Stimulated activated CD8-positive, alpha-beta memory T cell treated with anti-CD3 and anti-CD28 coated beads, Interleukin-2, amount 100 ng/mL, for 1 hour (primary cell): ENCODE measurements at places on chromosomes 16 and 17.

DNA sequence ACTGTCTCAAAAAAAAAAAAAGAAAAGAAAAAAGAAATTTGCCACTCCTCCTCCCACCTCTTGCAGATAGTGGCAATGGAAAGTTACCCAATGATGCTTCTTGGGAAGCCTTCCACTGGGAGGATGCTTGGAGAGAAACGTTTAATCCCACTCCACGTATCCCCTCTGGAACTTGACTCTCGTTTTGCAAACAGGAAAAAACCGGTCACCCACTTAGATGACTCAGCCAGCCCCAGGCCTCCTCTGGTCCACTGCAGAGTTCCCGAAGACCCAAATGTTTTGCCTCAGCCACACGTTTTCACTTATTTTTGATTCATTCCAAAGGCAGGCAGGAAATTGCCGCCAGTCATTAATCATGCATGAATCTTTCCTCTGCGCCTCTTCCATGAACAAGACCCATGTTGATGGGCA lies 9.3 kb upstream of the TNFRSF17 start:
- DNase-seq: no peak

DNA sequence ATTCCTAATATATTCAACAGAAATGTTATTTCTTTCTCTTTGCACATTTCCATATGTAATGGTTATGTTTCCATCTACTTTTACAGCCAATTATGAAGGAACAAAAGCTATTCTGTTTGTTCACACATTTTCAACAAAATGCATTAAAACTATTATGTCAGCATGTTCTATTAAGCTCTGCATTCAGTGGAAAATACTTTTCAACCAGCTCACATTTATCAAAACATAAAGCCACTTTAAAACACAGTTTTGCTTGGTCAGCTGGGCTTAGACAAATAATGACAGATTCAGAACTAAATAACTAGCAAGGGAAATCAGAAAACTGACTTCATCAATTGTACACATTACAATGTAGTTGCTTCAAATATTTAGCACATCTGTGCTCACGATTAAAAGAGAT lies 6.9 kb downstream of the SALL1 start:
- no peak for DNase-seq

DNA sequence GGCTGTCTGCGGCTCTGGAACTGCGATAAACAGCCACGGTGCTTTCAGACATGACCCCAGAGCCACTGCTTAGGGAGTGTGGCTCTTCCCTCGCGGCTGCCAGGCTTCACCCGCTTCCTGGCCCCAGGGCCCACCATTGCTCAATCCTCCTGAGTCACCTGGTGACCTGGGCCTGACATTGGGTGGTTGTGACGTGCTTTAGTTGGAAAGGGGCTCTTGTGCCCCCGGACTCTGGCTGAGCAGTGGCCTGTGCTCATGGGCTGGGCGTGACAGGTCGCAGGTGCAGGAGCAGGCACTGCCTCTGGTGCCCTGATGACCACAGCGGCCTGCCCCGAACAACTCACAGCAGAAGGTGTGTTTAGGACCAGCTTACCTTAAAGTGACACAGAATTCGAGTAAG lies 8.6 kb upstream of the NUDT16L1 start:
- DNase-seq: no peak

- DNase-seq: no peak
Observed at GRCh38 chr17:44760474-44761308, 1.9 kb downstream of the ADAM11 start.
